ENCODE measurements at places on chromosomes 12 and 14. TPM values are rescaled to one million over a fixed set of nuclear protein-coding genes. Genes with fewer than 3 reads are reported as not detected.

KRT75 gene
- not detected for total RNA-seq

DNA sequence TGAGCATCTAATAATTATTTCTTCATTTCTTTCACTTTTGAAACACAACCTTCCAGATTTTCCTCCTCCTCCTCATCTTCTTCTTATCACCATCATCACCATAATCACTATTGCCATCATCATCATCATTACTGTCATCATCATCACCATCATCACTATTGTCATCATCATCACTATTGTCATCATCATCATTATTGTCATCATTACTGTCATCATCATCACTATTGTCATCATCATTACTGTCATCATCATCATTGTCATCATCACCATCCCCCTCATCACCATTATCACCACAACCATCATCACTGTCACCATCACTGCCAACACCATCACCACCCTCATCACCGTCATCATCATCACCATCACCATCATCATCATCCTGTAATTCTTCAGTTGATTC lies 400.0 kb downstream of the TMEM132D start:
- no peak for DNase-seq

DNA sequence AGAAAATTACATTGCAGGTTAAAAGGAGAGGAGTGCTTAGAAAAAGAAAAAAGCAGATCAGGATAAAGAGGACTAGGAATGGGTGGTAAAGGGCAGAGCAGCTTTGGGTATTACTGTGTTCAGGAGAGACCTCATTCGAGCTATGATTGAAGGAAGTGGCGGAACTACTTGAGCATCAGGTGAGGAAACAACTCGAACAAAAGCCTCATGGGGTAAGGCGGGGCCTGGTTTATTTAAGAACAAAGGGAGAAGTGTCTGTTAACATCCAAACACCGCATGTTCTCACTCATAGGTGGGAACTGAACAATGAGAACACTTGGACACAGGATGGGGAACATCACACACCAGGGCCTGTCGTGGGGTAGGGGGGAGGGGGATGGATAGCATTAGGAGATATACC lies 444.6 kb upstream of the CCDC196 start:
- no peak for DNase-seq

- no peak for DNase-seq
These were observed 161.1 kb downstream of the PIWIL1 start for GRCh38 chr12:130498589-130499385.

DNA sequence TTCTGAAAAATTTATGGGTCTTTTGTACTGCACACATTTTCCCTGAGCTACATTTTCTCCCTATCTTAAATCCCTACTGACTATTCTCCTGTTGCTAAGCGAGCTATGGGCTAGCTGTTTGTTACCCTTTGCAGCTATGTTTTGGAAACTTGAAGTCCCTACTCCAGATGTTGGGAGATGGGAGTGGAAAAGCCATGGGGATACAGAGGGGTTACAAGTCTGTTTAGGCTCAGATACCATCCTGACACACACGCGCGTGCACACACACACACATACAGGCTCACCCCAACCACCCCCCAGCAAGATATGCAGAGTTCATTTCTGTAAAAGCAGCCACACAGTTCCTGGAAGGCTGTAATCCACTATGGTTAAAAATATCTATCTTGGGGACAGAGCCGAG lies 15.8 kb downstream of the ATP5MC2 start:
- no peak for DNase-seq

All from MG63 (cell line).